ENCODE measurements at places on chromosomes 16 and 17. TPM values are rescaled to one million over a fixed set of nuclear protein-coding genes. Genes with fewer than 3 reads are reported as not detected.

DNA sequence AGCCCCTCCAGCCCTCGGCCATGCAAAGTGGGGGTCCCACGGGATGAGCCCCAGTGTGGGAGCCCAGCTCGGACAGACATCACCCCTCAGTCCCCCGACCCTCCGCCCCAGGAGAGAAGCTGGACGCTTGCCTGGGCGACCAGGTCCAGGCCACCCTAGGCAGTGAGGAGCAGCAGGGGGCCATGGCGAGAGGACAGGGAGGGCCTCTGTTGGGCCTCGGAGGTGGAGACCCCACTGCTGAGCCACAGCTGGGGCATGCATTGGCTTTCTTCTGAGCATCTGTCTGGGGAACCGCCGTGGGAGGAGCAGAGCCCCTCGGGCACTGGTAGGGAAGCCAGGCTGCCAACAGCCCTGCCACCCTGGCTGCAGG, 13.0 kb downstream of the ACTG1 start:
- H3K27ac ChIP-seq = no peak overlapping the region
- H3K27me3 ChIP-seq = no peaks in the 10 kb centered on the region
- DNase-seq = no peak
- no peaks in the 10 kb centered on the region for H3K36me3 ChIP-seq

GRCh38 chr17:7309628-7310027, 2.2 kb downstream of the EIF5A start:
- H3K4me3 ChIP-seq = no peak overlapping the region
- H3K27ac ChIP-seq = no peak overlapping the region
- no peaks in the 10 kb centered on the region for H3K27me3 ChIP-seq
- peaks cover 16% of the 10 kb centered on the region for H3K36me3 ChIP-seq
- H3K4me1 ChIP-seq = peaks cover 47% of the 10 kb centered on the region

GRCh38 chr16:6946106-6946505, 386.5 kb upstream of the RBFOX1 start:
- H3K4me3 ChIP-seq = no peak overlapping the region
- H3K27ac ChIP-seq = no peak overlapping the region
- no peaks in the 10 kb centered on the region for H3K27me3 ChIP-seq
- no peaks in the 10 kb centered on the region for H3K36me3 ChIP-seq
- no peaks in the 10 kb centered on the region for H3K4me1 ChIP-seq

DNA sequence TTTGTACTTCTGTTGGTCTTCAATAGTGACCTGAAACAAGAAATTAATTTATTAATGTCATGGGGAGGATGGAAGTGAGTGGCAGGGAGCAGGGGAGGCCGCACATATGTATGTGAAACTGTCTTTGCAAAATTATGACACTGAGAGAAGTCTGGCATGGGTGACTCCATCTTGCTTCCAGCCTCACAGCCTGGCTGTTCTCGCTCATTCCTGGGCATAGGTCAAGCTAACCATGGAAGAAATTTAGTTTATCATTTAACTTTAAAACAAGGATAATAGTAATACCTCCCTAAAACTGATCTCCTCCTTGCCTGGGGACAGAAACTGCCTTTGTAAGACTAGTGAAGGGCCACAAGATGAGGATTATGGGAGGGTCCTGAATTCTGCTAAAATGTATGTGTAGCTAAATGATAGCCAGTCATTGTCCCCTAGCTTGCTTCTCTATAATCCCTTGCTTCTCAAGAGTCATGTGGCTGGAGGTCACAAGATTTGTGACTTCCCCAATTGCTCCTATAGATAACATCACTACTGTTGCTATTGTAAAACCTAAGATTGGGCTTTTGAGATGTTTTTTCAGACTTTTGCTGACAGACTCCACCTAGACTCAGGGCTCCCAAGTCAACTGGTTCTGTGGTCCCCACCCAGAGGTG, 126.0 kb downstream of the HS3ST3A1 start:
- DNase-seq = no peak
- H3K36me3 ChIP-seq = no peaks in the 10 kb centered on the region
- no peak overlapping the region for H3K27ac ChIP-seq
- H3K27me3 ChIP-seq = no peaks in the 10 kb centered on the region

DNA sequence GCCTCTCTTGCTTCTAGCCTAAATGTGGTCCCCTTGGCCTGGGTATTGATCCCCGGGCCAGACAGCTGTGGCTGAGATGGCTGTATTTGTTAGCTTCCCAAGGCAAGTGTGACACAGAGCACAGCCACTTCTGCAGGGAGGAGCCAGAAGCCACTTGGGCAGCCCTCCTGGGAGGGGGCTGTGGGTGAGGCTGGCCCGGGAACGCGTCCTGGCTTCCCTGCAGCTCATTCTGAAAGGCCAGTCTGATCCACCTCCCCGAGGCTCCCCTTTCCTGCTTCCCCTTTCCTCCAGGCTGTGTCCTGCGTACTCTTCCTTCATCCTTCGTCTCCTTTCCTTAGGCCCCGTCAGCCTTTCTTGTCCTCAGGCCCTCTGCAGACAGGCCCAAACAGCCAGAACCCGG, 8.0 kb downstream of the SERPINF2 start:
- no peaks in the 10 kb centered on the region for H3K27me3 ChIP-seq
- H3K4me3 ChIP-seq = no peak overlapping the region
- peaks cover 37% of the 10 kb centered on the region for H3K4me1 ChIP-seq
- DNase-seq = no peak

SLC47A1 gene
- total RNA-seq = 34.9 TPM

- H3K4me1 ChIP-seq = peaks cover 2% of the 10 kb centered on the region
- H3K4me3 ChIP-seq = no peak overlapping the region
- H3K27ac ChIP-seq = no peak overlapping the region
- no peaks in the 10 kb centered on the region for H3K36me3 ChIP-seq
Measured at GRCh38 chr17:30363715-30364202, 15.0 kb upstream of the CPD start.

GJC1 gene
- 1.2 TPM for total RNA-seq

FOXN1 gene
- total RNA-seq = not detected

- no peaks in the 10 kb centered on the region for H3K27me3 ChIP-seq
- H3K4me3 ChIP-seq = no peak overlapping the region
- H3K36me3 ChIP-seq = no peaks in the 10 kb centered on the region
Measured at GRCh38 chr16:53100889-53101288, 46.1 kb downstream of the CHD9 start.

GRCh38 chr17:81412490-81413093, 17.3 kb downstream of the BAHCC1 start:
- no peaks in the 10 kb centered on the region for H3K36me3 ChIP-seq
- peaks cover 6% of the 10 kb centered on the region for H3K4me1 ChIP-seq
- H3K27me3 ChIP-seq = no peaks in the 10 kb centered on the region
- no peak overlapping the region for H3K4me3 ChIP-seq
- DNase-seq = no peak

GRCh38 chr16:72400257-72401083, 228.5 kb upstream of the PMFBP1 start:
- H3K27me3 ChIP-seq = no peaks in the 10 kb centered on the region
- no peak overlapping the region for H3K27ac ChIP-seq
- H3K36me3 ChIP-seq = no peaks in the 10 kb centered on the region
- peak; percentile 44 for DNase-seq
- no peaks in the 10 kb centered on the region for H3K4me1 ChIP-seq

GRCh38 chr16:25143928-25144327, 32.4 kb downstream of the LCMT1 start:
- peaks cover 5% of the 10 kb centered on the region for H3K36me3 ChIP-seq
- H3K4me1 ChIP-seq = no peaks in the 10 kb centered on the region
- DNase-seq = no peak
- H3K27ac ChIP-seq = no peak overlapping the region
- H3K4me3 ChIP-seq = no peak overlapping the region
- H3K27me3 ChIP-seq = no peaks in the 10 kb centered on the region

- no peak overlapping the region for H3K4me3 ChIP-seq
- no peaks in the 10 kb centered on the region for H3K36me3 ChIP-seq
- H3K27me3 ChIP-seq = peaks cover 3% of the 10 kb centered on the region
- H3K4me1 ChIP-seq = no peaks in the 10 kb centered on the region
Measured at GRCh38 chr16:24102209-24102660, 153.9 kb upstream of the CACNG3 start.

DNA sequence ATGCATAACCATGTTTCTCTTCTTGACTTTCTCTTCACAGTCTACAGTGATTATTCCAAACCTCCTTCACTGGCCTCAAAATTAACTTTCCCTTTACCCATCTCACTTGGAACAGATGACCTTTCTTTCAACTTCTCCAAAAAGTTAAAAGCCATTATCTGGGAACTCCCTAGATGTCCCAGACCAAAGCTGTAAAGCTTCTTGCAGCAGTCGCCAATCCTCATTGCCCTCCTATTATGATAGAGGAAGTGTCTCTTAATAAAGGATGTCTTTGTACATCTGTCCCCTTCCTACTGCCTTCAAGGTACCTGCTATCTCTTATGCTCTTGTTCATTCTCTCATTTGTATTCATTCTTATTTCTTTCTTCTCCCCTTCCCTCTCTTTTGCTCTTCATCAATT, 127.5 kb downstream of the MRTFB start:
- H3K4me1 ChIP-seq = no peaks in the 10 kb centered on the region
- no peak overlapping the region for H3K27ac ChIP-seq
- H3K36me3 ChIP-seq = no peaks in the 10 kb centered on the region
- no peak overlapping the region for H3K4me3 ChIP-seq
- DNase-seq = no peak

- H3K4me3 ChIP-seq = no peak overlapping the region
- no peak for DNase-seq
- no peaks in the 10 kb centered on the region for H3K4me1 ChIP-seq
Measured at GRCh38 chr16:52209227-52209626, 337.7 kb downstream of the TOX3 start.

LGALS9B gene
- not detected for total RNA-seq

- DNase-seq = no peak
- H3K27ac ChIP-seq = no peak overlapping the region
- no peaks in the 10 kb centered on the region for H3K4me1 ChIP-seq
- H3K36me3 ChIP-seq = no peaks in the 10 kb centered on the region
- H3K27me3 ChIP-seq = no peaks in the 10 kb centered on the region
- H3K4me3 ChIP-seq = no peak overlapping the region
Measured at GRCh38 chr16:12788758-12789157, 14.9 kb downstream of the CPPED1 start.

DNA sequence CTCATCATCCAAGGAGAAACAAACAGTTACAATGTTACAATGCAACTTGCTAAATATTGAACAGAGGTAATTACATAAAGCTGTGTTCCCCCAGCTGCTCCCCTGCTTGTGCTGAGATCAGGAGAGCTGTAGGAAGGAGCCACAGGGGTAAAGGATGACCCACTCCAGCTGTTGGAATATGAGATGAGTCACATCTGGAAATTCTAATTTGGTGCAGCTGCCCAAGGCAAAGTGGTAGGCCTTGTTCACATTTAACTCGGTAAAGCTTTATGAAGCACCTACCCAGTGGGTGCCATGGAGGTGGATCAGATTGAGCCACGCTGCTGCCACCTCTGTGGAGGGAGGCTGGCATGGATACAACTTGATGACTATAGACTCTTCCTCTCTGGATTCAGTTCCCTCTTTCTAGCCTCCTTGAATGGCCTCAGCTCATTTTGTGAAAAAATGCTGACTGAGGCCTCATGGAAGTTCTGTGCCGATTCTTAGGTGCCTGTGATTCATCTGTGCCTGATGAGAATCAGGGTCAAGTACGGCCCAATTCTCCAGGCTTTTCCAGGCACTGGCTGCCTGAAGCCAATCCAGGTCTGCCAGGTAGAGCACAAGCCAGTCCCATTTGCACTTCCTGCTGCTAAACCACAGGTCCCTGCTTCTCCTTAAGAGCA, 7.4 kb downstream of the ZNF689 start:
- no peak for DNase-seq
- peaks cover 36% of the 10 kb centered on the region for H3K4me1 ChIP-seq
- H3K4me3 ChIP-seq = no peak overlapping the region
- no peaks in the 10 kb centered on the region for H3K27me3 ChIP-seq

DNA sequence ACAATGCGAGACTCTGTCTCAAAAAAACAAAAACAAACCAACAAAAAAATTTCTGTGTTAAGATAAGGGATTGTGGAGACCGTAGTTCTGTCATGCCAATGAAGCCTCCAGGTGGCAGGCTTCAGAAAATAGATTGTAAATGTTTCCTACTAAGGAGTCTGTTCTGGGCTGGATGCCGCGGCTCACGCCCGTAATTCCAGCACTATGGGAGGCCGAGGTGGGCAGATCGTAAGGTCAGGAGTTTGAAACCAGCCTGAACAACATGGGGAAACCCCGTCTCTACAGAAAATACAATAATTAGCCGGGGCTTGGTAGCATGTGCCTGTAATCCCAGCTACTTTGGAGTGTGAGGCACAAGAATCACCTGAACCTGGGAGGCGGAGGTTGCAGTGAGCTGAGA, 4.4 kb upstream of the SNX29 start:
- no peak overlapping the region for H3K4me3 ChIP-seq
- H3K36me3 ChIP-seq = peaks cover 2% of the 10 kb centered on the region
- no peak for DNase-seq
- H3K27me3 ChIP-seq = no peaks in the 10 kb centered on the region

- no peaks in the 10 kb centered on the region for H3K36me3 ChIP-seq
- no peaks in the 10 kb centered on the region for H3K27me3 ChIP-seq
- no peak overlapping the region for H3K27ac ChIP-seq
- no peaks in the 10 kb centered on the region for H3K4me1 ChIP-seq
Measured at GRCh38 chr17:38543403-38544174, 62.2 kb downstream of the SRCIN1 start.

DNA sequence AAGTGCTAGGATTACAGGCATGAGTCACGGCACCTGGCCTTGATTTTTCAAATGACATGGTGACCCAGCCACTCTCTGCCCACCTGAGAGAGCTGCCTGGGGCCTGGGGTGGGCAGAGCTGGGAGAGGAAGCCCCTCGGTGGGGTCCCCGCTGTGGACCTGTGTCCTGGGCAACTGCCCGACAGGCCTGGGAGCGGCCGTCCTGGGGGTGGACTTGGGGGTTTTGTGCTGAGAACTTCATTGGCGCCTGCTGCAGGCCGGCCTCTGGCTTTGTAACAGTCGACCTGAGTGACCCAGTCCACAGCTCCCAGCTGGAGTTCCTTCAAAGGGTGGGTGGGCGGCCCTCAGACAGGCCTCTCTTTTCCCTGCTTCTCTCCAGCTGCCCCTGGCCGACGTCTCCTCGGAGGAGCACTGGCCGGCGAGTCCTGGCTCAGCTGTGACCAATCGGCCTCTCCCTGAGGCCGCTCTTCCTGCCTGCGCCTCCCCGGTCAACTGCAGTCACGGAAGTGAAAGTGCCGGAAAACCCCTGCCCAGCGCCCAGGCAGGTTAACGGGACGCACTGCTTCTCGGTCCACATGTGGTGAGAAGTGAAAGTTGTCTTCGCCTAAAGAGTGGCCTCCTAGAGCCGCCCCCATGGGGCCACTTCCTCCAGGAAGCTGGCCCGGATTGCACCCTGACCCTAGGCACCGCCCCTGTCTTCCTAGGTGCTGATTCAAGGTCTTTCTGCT, 5.5 kb downstream of the CBFA2T3 start:
- peaks cover 5% of the 10 kb centered on the region for H3K27me3 ChIP-seq
- no peak for DNase-seq
- no peaks in the 10 kb centered on the region for H3K4me1 ChIP-seq
- no peak overlapping the region for H3K27ac ChIP-seq
- no peaks in the 10 kb centered on the region for H3K36me3 ChIP-seq

TEDC2 gene
- total RNA-seq = 0.84 TPM

DNA sequence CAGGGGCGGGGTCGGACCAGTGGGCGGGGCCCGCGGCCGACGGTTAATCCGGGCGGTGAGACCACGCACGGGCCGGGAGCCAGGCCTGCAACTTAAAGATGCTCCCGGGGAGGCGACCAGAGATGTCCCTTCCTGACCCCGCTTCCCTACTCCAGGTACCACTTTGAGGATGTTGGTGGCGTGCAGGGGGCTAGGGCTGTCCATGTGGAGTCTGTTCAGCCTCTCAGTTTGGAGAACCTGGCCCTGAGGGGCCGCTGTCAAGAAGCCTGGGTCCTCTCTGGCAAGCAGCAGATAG, 580 bp downstream of the RANGRF start:
- H3K27me3 ChIP-seq = no peaks in the 10 kb centered on the region
- H3K4me3 ChIP-seq = peak overlapping the region; percentile 85
- no peak for DNase-seq
- peak overlapping the region; percentile 83 for H3K27ac ChIP-seq
- no peaks in the 10 kb centered on the region for H3K36me3 ChIP-seq
- H3K4me1 ChIP-seq = peaks cover 33% of the 10 kb centered on the region
